ENCODE measurements at places on chromosomes 7 and 10.

- no peak for DNase-seq
Observed at GRCh38 chr10:46540412-46541016, 15.9 kb downstream of the GPRIN2 start.

DNA sequence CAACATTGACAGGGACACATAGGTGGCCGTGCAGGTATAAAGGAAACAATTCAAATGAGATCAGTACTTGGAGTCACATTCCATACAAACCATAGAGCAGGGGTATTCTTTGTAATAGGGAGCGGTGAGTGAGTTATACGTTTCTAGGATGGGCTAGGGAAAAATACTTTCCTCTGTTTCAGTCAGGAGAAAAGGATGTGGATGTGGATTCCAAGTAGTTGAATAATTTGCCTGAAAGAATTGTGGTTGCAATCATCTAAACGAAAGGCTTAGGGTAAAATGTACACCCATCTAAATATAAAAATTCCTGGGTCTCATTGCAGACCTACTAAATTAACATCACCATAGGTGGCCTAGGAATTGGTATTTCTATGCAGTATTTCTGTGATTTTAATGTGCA is 270.7 kb upstream of the IGFBP3 start:
- DNase-seq: no peak

DNA sequence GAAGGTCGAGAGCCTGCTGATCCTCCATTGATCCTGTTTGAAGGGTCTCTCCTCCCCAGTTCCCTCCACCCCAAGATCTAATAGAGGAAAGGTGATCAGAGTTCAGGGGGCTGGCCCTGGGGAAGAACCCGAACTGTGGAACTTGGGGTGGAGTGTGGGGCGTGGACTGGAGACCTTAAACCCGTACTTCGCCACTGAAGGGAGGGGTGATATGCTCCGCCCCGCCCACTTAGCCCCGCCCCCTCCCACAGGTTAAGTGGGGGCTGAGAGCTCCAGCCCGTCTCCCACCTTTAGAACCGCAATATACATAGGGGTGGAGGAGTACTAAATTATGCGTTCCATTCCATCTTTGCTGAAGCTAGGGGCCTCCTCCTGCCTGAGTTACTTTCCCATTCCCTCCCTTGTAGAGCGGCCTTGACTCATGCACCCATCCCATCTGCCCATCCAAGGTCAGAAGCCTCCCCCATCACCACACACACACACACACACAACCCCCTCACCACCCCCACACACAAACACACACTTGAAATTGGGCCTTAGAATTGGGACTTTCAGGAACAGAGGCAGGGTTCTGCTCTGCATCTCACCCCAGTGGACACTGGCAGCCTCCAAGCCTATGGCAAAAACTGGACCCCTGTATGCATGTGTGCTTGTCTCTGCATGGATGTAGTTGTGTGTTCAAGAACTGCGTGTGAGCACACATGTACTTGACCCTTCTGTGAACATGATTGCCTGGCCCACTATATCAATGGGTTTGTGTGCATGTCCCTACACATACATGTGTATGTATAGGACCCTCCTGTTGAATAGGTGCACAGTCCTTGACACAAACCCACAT is 991 bp downstream of the SEMA4G start:
- no peak for DNase-seq

DNA sequence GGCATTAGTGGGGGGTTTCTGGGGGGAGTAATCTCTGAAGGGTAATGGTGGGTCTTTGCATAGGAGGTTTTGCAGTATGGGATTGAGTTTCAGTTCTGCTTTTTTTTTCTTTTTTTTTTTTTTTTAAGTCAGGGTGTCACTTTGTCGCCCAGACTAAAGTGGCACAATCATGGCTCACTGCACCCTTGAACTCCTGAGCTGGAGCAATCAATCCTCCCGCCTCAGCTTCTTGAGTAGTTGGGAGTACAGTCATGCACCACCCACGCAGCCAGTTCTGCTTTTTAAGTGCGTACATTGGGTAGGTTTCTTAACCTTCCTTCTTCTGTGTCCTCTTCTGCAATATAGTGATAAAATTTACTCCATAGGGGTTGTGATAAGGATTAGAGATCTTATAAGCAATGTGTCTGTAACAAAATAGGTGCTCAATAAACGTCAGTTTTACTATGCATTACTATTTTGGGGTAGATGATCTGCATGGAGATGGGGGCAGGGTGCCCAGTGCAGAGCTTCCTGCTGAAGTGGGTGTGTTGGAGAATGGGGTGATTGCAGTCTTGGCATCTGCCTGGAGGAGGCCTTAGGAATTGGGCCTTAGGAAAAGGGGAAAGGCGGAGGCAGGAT is 9.6 kb downstream of the KAZALD1 start:
- no peak for DNase-seq

DNA sequence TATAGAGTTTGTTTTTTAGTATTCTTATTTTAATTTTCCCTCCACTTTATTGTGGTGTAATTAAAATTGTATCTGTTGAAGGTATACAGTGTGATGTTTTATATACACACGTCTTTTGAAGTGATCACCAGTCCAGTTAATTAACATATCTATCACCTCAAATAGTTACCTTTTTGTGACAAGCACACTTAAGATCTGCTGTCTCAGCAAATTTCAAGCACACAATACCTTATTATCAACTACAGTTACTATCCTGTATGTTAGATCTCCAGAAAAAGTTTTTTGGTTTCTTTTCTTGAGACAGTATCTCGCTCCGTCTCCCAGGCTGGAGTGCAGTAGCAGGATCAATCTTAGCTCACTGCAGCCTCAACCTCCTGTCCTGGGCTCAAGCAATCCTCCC is 8.7 kb downstream of the WIPI2 start:
- DNase-seq: no peak

DNA sequence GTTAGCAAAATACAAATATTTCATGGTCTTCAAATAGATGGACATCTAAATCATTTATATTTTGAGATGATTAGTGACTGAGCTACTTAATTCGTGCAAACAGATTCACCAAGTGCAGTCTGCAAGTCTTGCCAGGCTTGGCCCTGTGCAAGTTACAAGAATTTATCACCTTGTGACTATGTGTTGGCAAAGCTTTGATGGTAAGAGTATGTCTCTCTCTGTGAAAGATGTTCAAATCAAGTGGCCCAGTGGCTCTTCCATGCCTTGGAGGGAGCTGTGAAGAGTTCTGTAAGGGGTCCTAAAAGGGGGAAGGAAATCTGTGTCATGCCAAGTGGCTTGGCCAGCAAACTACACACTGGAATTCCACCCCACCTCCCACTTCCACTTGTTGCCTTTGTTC is 397.3 kb downstream of the TYW1 start:
- no peak for DNase-seq

- DNase-seq: no peak
Observed at GRCh38 chr7:97422046-97422445, 304.5 kb downstream of the SDHAF3 start.

- no peak for DNase-seq
Observed at GRCh38 chr7:111528331-111528730, 34.0 kb downstream of the IMMP2L start.

GRCh38 chr10:35523670-35524225 is 81.4 kb upstream of the GJD4 start:
- DNase-seq: no peak

- no peak for DNase-seq
Observed at GRCh38 chr10:61978965-61979364, 77.5 kb downstream of the ARID5B start.

GRCh38 chr7:55381189-55381588 is 16.1 kb downstream of the LANCL2 start:
- DNase-seq: no peak

DNA sequence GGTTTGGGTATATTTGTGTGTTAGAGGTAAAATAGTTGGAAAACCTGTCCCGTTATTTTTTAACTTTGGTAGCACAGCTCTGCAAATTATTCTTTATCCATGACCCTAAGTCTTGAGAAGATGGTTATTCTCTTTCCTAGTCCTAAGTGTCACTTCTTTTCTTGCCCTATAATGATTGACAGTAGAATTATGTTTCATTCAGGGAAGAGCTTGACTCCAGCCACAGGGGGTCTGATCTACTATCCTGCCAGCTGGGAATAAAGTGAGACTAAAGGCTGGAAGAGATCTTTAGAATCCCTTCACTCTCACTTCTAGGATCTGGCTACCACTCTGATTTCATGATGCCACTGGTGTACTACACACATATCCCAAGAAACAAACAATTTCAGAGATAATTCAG is 90.4 kb downstream of the PHTF2 start:
- DNase-seq: no peak
